ENCODE measurements at places on chromosomes 6 and 20. TPM values are rescaled to one million over a fixed set of nuclear protein-coding genes. Genes with fewer than 3 reads are reported as not detected.

DNA sequence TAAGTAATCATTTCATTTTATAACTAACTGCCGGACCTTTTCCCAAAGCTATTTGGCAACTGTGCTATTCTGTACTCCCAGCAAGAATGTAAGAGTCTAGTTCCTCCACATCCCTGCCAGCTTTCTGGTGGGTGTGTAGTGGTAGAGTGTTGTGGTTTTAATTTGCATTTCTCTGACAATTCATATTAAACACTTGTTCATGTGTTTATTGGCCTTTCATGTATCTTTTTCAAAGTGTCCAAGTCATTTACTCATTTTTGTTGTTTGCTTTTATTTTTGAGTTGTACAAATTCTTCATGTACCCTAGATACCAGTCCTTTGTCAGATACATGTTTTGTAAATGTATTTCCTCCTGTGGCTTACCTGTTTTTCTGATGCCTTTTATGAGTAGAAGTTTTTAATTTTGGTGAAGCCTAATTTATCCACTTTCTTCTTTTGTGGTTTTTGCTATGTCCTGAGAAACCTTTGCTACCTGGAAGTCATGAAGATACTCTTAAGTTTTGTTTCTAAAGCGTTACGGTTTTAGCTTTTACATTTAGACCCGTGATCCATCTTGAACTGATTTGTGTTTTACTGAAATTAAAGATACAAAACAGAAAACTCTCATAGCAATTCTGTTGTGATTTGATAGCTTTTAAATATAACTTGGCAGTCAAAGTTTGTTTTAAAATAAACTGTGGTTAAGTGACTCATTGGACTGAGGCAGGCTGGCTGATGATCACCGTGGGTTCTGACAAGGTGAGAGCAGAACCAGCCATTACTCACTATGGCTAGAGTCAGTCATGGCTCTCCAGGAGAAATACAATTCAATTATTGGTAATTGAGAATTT is 8.0 kb downstream of the MYLIP start:
- no peak for DNase-seq
- H3K4me3 ChIP-seq, result no peak overlapping the region
- H3K27ac ChIP-seq, result no peak overlapping the region
- 0 out of 2 replicates have a peak, but pooled peaks cover 14% of the 10 kb centered on the region for H3K4me1 ChIP-seq
- H3K27me3 ChIP-seq, result no peaks in the 10 kb centered on the region

DNA sequence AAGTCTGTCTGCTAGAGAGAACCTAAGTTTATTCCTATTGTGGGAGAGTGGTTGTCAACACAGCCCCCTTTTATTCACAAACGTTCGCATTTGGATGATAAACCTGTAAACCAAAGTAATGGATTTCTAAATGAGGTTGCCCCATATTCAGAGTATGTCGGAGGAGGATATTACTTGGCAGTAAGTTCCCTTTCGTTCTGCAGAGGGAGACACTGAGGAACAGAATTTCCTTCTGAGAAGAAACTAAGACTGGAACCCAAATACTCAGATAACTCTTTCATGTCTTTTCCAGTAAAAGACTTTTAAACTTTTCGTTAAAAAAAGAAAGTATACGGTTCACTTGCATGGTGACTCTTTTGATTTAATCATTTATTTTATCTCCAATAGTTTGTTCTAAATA is 754.6 kb upstream of the MMS22L start:
- H3K4me1 ChIP-seq, result no peaks in the 10 kb centered on the region
- H3K27ac ChIP-seq, result no peak overlapping the region

GRCh38 chr20:8154638-8155037 is 22.6 kb downstream of the PLCB1 start:
- no peak overlapping the region for H3K4me3 ChIP-seq
- no peak overlapping the region for H3K27ac ChIP-seq
- no peak for DNase-seq
- H3K27me3 ChIP-seq, result no peaks in the 10 kb centered on the region
- no peaks in the 10 kb centered on the region for H3K4me1 ChIP-seq

- H3K4me1 ChIP-seq, result no peaks in the 10 kb centered on the region
- no peaks in the 10 kb centered on the region for H3K36me3 ChIP-seq
- H3K4me3 ChIP-seq, result no peak overlapping the region
- H3K27me3 ChIP-seq, result no peaks in the 10 kb centered on the region
- no peak for DNase-seq
Observed at GRCh38 chr6:162178666-162179065, 548.9 kb downstream of the PRKN start.

GRCh38 chr6:92847988-92848387 is 571.4 kb downstream of the EPHA7 start:
- no peak for DNase-seq
- H3K4me3 ChIP-seq, result no peak overlapping the region
- no peaks in the 10 kb centered on the region for H3K36me3 ChIP-seq
- H3K27me3 ChIP-seq, result peaks cover 40% of the 10 kb centered on the region

DNA sequence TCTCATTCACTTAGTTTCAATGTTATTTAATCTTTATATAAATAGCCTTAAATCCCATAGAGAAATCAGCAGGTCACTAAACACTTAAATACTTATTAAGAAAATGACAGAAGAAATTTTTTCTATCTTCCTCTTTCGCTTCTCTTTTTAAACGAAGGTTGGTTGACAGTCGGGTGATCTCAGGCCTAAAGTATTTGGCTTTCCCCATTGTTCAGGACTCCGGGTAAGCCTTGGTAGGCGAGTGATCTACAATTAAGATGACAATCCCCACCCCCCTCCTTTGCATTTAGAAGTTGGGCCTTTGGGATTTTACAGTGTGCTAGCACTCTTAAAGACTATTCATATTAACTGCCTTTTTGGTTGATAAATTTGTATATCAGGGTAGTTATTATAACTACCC is 19.7 kb upstream of the UTRN start:
- no peak overlapping the region for H3K4me3 ChIP-seq
- no peaks in the 10 kb centered on the region for H3K36me3 ChIP-seq

DNA sequence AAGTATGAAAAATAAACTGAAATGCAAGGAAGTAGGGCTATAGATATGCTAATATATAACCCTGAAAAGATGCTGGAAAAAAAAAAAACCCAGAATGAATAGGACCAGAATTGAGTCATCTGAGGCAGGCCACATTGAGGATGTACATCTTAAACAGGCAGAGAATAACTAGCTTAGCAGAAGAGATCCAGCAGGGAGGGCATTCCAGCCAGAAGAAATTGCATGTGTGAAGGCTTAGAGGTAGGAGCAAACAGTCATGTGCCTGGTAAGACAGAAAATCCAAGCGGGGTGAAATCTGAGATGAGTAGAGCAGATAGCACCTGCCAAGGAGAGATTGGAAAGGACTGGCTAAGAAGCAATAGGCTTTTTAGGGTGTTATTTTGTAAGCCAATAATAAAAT is 2.6 kb downstream of the COL19A1 start:
- H3K4me3 ChIP-seq, result no peak overlapping the region
- H3K4me1 ChIP-seq, result peaks cover 2% of the 10 kb centered on the region
- no peak overlapping the region for H3K27ac ChIP-seq
- no peak for DNase-seq
- no peaks in the 10 kb centered on the region for H3K36me3 ChIP-seq

- H3K27me3 ChIP-seq, result no peaks in the 10 kb centered on the region
- no peak for DNase-seq
- no peaks in the 10 kb centered on the region for H3K4me1 ChIP-seq
- no peak overlapping the region for H3K4me3 ChIP-seq
- no peak overlapping the region for H3K27ac ChIP-seq
Observed at GRCh38 chr6:119220452-119220851, 129.1 kb downstream of the MAN1A1 start.

Gene ULBP2
- not detected for total RNA-seq
